ENCODE measurements at places on chromosomes 1 and 21. TPM values are rescaled to one million over a fixed set of nuclear protein-coding genes. Genes with fewer than 3 reads are reported as not detected.

S100A5 gene
- not detected for total RNA-seq

LCE1A gene
- not detected for total RNA-seq

OPRD1 gene
- total RNA-seq = not detected

CFAP74 gene
- not detected for total RNA-seq

KCNC4 gene
- 4.2 TPM for total RNA-seq

ANKRD35 gene
- total RNA-seq = 1.1 TPM

CYP4B1 gene
- 20.4 TPM for total RNA-seq

S100A3 gene
- total RNA-seq = 0.70 TPM

TNFSF4 gene
- total RNA-seq = 0.73 TPM

CLCA4 gene
- total RNA-seq = not detected

AMY2B gene
- total RNA-seq = 19.1 TPM

DMBX1 gene
- not detected for total RNA-seq

CHRM3 gene
- 0.38 TPM for total RNA-seq

CA6 gene
- not detected for total RNA-seq

TRNP1 gene
- total RNA-seq = 31.7 TPM

LPAR3 gene
- total RNA-seq = 16.9 TPM

CIART gene
- 11.8 TPM for total RNA-seq

CELSR2 gene
- total RNA-seq = 6.3 TPM

TDRD5 gene
- not detected for total RNA-seq

RBM8A gene
- total RNA-seq = 57.9 TPM

YRDC gene
- 4.5 TPM for total RNA-seq

MEX3A gene
- total RNA-seq = 0.16 TPM

SERBP1 gene
- 111 TPM for total RNA-seq

SLFNL1 gene
- total RNA-seq = 0.22 TPM

SYDE2 gene
- 21.4 TPM for total RNA-seq

DNAI4 gene
- total RNA-seq = 13.5 TPM
